ENCODE measurements at places on chromosomes 11 and 22. TPM values are rescaled to one million over a fixed set of nuclear protein-coding genes. Genes with fewer than 3 reads are reported as not detected.

- DNase-seq, result no peak
Measured at GRCh38 chr22:39699631-39700360, 129.2 kb downstream of the CACNA1I start.

DNA sequence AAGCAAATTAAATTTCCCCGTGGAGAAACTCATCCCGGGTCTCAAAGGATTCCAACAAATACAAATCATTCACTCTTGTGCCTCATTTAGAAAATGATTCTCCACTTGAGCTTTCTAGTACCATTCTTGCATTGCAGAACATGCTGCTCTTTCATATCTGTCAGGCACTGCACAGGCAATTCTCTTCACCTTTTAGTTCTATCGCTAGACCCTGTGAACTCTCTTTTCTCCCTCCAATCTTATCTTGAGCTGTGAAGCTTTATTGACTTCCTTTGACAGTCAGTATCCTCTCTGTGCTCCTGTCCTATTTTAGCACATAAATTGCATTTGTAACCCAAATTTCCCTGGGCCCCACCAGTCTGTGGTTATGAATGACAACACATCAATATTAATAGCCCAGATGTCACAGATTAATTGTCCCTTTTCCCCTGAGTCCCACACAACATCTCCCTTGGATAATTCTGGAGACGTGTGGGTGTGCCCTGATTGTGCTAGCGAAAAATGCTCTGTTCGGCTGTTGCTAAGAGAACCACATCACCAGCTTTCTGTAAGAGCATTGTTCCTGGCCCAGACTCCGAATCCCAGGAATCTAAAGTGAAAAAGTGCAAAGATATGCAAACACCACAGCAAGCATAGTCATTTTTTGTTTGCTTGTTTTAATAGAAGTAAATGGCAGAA is 22.4 kb upstream of the SC5D start:
- DNase-seq, result no peak

DNA sequence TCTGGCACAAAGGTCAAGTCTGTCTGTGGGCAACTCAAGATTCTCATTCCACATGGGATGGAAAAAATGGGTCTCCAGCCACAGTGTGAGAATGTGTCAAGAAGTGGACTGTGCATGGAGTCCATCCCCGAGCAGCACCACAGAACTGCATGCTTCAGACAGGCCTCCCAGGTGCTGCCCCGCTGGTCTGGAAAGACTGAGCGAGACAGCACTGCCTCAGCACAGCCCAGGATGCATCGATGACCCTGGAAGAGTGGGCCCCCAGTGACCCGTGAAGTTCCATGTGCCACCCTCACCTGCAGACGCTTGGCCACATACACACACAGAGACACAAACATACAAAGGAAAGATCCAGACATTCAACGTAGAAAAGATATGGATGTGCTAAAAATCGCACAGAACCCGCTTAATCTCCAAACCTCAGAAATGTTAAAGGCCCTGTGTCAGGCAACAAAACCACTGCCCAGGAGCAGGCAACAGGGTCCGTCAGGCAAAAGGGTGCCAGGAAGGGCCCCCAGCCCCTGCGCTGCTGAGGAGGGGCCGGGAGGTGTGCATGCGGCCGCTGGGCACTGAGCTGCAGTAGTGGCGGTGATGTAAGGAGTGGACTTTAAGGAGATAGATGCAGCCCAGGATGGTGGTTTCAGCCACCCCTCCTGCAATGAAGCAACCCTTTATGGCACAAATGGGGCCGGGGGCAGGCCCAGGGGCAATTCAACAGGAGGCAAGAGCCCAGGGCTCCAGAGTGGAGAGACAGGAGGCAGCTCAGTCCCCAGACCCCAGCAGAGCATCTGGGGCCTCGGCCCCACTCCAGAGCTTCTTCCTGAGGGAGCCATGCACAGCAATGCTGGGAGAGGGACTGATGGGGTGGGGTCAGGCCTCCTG is 84.7 kb downstream of the DGCR2 start:
- DNase-seq, result no peak

DNA sequence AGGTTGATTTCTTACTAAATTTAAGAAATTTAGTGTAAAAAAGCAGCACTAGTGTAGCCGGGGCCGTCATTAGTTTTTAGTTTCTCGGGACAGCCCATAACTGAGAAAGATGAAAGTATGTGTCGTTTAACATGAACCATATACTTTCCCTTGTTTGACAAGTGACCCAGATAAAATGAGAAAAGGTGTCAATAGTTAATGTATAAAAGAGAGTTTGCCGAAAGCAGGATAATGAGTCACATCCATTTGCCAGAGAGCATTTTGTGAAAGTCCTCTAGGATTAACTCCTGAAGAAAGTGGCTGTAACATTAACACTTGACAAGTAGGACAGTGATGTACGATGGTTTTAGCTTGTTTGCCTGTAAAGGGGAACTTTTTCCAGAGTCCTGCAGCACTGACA is 13.5 kb downstream of the OR52K1 start:
- DNase-seq, result no peak

Gene TYR
- not detected for polyA plus RNA-seq

Gene NEFH
- polyA plus RNA-seq, result 5.0 TPM

Gene FGF19
- polyA plus RNA-seq, result not detected

DNA sequence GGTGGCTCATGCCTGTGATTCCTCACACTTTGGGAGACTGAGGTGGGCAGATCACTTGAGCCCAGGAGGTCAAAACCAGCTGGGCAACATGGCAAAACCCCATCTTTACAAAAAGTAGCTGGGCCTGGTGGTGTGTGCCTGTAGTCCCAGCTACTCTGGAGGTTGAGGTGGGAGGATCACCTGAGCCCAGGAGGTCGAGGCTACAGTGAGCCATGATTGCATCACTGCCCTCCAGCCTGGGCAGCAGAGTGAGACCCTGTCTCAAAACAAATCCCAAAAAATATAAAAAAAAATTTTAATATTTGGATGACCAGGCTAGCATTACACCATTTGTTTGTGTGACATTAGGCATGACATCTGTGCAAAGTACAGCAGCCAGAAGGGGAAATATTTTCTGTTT is 49.7 kb upstream of the CTTN start:
- no peak for DNase-seq
